ENCODE measurements at places on chromosomes 6 and 20.

GRCh38 chr6:111184827-111185532 is 97.7 kb downstream of the SLC16A10 start:
- H3K27ac ChIP-seq, result no peak overlapping the region
- no peak for DNase-seq
- no peaks in the 10 kb centered on the region for H3K4me1 ChIP-seq
- H3K4me3 ChIP-seq, result no peak overlapping the region
- H3K36me3 ChIP-seq, result peaks cover 22% of the 10 kb centered on the region

DNA sequence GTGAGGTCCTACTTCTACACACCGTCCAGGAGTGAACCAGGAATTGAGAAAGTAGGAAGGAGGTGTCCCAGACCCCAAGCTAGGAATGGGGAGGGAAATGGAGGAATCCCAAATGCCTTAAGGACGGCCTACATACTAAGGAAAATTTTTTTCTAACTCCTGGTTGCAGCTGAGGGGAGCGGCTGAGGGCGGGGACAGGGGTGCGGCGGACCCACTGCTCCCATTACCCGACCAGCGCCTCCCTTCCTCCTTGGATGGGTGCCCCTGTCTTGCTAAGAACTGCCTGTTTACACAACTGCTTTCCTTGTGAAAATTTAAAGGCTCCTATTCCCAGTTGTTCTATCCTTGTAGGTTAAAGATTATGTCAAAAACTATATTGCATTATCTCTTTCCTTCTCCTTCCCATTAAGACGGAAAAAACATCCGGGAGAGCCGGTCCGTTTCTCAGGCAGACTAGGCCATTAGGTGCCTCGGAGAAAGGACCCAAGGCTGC is 699 bp upstream of the HSPA1B start:
- H3K4me1 ChIP-seq, result peaks cover 59% of the 10 kb centered on the region
- peak overlapping the region; percentile 97 for H3K27ac ChIP-seq
- no peaks in the 10 kb centered on the region for H3K27me3 ChIP-seq
- H3K4me3 ChIP-seq, result peak overlapping the region; percentile 87

- H3K27me3 ChIP-seq, result no peaks in the 10 kb centered on the region
- peaks cover 3% of the 10 kb centered on the region for H3K4me1 ChIP-seq
- H3K4me3 ChIP-seq, result no peak overlapping the region
- H3K36me3 ChIP-seq, result peaks cover 36% of the 10 kb centered on the region
- peak overlapping the region; percentile 5 for H3K27ac ChIP-seq
Measured at GRCh38 chr6:47529734-47530133, 52.1 kb downstream of the CD2AP start.

DNA sequence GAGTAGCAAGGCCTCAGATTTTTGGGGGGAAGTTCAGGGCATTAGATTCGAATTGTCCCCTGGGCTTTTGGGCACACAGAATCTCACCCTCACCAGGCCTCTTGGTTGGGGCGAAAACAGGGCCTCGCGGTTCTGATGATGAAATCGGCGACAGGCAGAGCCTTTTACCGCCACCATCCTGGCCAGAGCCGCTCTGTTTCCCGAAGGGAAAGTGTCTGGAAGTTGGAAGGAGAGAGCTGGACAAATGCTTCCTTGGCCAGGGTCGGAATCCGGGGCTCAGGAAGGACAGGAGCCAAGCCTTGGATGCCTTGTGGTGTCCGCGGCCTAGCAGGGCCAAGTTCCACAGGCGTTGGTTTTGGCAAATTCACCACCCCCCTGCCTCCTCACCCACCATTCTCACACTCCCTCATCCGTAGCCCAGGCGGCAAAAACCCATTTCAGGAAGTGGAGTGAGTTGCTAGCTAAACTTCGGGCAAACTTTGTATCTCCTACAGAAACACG is 3.5 kb upstream of the TFAP2A start:
- peak overlapping the region; percentile 98 for H3K4me3 ChIP-seq
- peak overlapping the region; percentile 100 for H3K27ac ChIP-seq
- peaks cover 62% of the 10 kb centered on the region for H3K4me1 ChIP-seq
- peaks cover 95% of the 10 kb centered on the region for H3K27me3 ChIP-seq
- DNase-seq, result no peak
- H3K36me3 ChIP-seq, result no peaks in the 10 kb centered on the region

DNA sequence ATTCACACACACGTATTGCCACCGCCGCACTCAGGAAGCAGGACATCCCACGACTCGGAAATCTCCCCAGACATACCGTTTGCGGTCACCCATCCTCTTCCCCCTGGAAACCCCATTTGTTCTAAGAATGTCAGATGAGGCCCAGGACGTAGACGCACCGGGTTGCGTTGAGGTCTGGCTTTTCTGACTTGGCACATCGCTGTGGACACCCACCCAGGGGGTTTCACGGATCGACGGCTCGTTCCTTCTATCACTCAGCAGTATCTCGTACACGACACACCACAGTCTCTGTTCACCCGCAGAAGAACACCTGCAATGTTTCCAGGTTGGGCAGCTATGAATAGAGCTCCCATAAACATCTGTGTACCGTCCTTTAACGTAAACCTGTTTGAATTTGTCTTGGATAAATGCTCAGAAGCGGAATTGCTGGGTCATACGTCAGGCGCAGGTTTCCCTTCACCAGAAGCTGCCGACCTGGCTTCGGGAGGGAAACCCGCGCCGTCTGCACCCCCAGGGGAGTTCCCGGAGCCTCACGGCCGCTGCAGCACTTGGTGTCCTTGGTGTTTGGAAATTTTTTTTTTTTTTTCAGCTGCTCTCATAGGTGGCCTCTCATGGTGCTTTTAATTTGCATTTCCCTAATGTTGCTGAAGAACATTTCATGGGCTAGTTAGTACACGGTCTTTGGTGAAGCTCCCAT is 9.3 kb upstream of the EEF1A2 start:
- peaks cover 59% of the 10 kb centered on the region for H3K27me3 ChIP-seq
- H3K36me3 ChIP-seq, result peaks cover 3% of the 10 kb centered on the region
- DNase-seq, result no peak
- no peak overlapping the region for H3K27ac ChIP-seq
- H3K4me3 ChIP-seq, result no peak overlapping the region
